ENCODE measurements at places on chromosomes 12 and 14. TPM values are rescaled to one million over a fixed set of nuclear protein-coding genes. Genes with fewer than 3 reads are reported as not detected.

The OTX2 gene
- not detected for total RNA-seq

The CAPZA3 gene
- not detected for total RNA-seq

The SBNO1 gene
- total RNA-seq, result 19.7 TPM

The WNT5B gene
- total RNA-seq, result 28.5 TPM

The RNASE1 gene
- total RNA-seq, result 0.75 TPM

The SLC5A8 gene
- not detected for total RNA-seq

The DEPDC4 gene
- 1.1 TPM for total RNA-seq

The SLC16A7 gene
- 46.5 TPM for total RNA-seq

The KIF21A gene
- 6.0 TPM for total RNA-seq

The TPPP2 gene
- total RNA-seq, result not detected

The TMPRSS12 gene
- total RNA-seq, result not detected

The CCDC184 gene
- total RNA-seq, result 0.35 TPM

The TAS2R19 gene
- 4.3 TPM for total RNA-seq

The ST8SIA1 gene
- total RNA-seq, result 5.6 TPM

The FZD10 gene
- not detected for total RNA-seq

The OR6C2 gene
- total RNA-seq, result not detected

The CLEC14A gene
- 0.15 TPM for total RNA-seq

The CCDC85C gene
- total RNA-seq, result 9.0 TPM

The SCARB1 gene
- 13.2 TPM for total RNA-seq

The TTC6 gene
- not detected for total RNA-seq

The CHFR gene
- total RNA-seq, result 39.8 TPM

The RNASE4 gene
- total RNA-seq, result 20.3 TPM

The RASSF9 gene
- 1.2 TPM for total RNA-seq

The CIROP gene
- total RNA-seq, result 0.12 TPM

The RD3L gene
- not detected for total RNA-seq

The AICDA gene
- 0.08 TPM for total RNA-seq

The DIO3 gene
- total RNA-seq, result not detected

The ARHGEF25 gene
- total RNA-seq, result 23.8 TPM

The GPR68 gene
- 7.1 TPM for total RNA-seq

The RAD9B gene
- not detected for total RNA-seq

The PLBD1 gene
- 0.38 TPM for total RNA-seq

The ACOT6 gene
- not detected for total RNA-seq

The A2ML1 gene
- not detected for total RNA-seq

The PTPN21 gene
- 8.0 TPM for total RNA-seq

The SLC17A8 gene
- not detected for total RNA-seq

The TTC9 gene
- total RNA-seq, result 0.23 TPM

The RNASE13 gene
- not detected for total RNA-seq

The GARIN6 gene
- not detected for total RNA-seq

The REP15 gene
- 0.68 TPM for total RNA-seq

All from smooth muscle cell of the coronary artery (primary cell).